ENCODE measurements at places on chromosomes 11 and 22. TPM values are rescaled to one million over a fixed set of nuclear protein-coding genes. Genes with fewer than 3 reads are reported as not detected.

DNA sequence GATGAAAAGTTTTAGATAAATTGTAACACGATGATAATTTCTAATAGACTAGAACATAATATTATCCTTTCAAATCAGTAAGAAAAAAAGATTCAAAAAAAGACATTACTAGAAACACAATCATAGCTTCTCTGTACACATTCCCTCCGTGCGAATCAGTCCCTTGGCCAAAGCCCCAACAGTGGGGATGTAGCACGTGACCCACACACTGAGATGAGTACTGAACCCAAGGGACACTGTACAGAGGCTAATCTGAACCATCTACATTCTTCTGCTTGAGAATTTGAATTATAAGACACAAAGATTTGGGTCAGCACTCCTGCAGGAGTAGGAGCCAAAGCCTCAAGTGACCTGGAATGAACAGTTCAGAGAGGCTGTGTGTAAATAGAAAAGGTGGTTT lies 353.7 kb downstream of the INSC start:
- no peak overlapping the region for H3K27ac ChIP-seq
- no peaks in the 10 kb centered on the region for H3K27me3 ChIP-seq
- no peak overlapping the region for H3K4me3 ChIP-seq
- no peaks in the 10 kb centered on the region for H3K36me3 ChIP-seq
- no peaks in the 10 kb centered on the region for H3K4me1 ChIP-seq

CBLIF gene
- total RNA-seq, result not detected

GRCh38 chr11:103294516-103294915 lies 185.3 kb downstream of the DYNC2H1 start:
- H3K27ac ChIP-seq, result no peak overlapping the region
- no peak for DNase-seq
- no peaks in the 10 kb centered on the region for H3K4me1 ChIP-seq
- no peaks in the 10 kb centered on the region for H3K27me3 ChIP-seq

MPEG1 gene
- total RNA-seq, result 0.08 TPM

DNA sequence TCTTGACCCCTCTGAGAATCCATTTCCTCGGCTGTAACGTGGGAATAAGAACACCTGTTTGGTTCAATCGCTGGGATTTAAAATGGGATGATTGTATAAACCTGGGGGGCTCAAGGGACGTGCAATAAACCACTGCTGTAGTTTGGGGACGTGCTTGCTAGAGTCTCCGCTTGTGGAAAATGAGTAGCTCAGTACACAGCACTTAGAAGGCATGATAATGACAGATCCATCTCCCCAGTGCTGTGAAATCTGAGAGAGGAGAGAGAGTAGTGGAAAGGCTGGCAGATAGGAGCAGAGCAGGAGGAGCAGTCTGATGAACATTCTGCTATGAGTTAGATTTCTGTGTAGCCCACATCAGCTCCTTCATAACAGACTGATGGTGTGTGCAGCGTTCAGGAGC lies 256.5 kb downstream of the MN1 start:
- no peaks in the 10 kb centered on the region for H3K4me1 ChIP-seq
- DNase-seq, result no peak
- no peaks in the 10 kb centered on the region for H3K36me3 ChIP-seq
- no peaks in the 10 kb centered on the region for H3K27me3 ChIP-seq

- no peak overlapping the region for H3K27ac ChIP-seq
- H3K36me3 ChIP-seq, result no peaks in the 10 kb centered on the region
- no peaks in the 10 kb centered on the region for H3K4me1 ChIP-seq
- no peaks in the 10 kb centered on the region for H3K27me3 ChIP-seq
Measured at GRCh38 chr11:71062199-71062598, 190.2 kb downstream of the SHANK2 start.

SYT9 gene
- 3.7 TPM for total RNA-seq

CRYAB gene
- total RNA-seq, result 0.59 TPM

CDPF1 gene
- total RNA-seq, result 11.2 TPM

INPP5J gene
- total RNA-seq, result 1.7 TPM

- no peaks in the 10 kb centered on the region for H3K27me3 ChIP-seq
- DNase-seq, result no peak
- no peak overlapping the region for H3K27ac ChIP-seq
- H3K36me3 ChIP-seq, result no peaks in the 10 kb centered on the region
Measured at GRCh38 chr11:96073536-96073935, 149.6 kb upstream of the MTMR2 start.

TPBGL gene
- total RNA-seq, result 0.54 TPM

FAM111B gene
- 23.6 TPM for total RNA-seq

DNA sequence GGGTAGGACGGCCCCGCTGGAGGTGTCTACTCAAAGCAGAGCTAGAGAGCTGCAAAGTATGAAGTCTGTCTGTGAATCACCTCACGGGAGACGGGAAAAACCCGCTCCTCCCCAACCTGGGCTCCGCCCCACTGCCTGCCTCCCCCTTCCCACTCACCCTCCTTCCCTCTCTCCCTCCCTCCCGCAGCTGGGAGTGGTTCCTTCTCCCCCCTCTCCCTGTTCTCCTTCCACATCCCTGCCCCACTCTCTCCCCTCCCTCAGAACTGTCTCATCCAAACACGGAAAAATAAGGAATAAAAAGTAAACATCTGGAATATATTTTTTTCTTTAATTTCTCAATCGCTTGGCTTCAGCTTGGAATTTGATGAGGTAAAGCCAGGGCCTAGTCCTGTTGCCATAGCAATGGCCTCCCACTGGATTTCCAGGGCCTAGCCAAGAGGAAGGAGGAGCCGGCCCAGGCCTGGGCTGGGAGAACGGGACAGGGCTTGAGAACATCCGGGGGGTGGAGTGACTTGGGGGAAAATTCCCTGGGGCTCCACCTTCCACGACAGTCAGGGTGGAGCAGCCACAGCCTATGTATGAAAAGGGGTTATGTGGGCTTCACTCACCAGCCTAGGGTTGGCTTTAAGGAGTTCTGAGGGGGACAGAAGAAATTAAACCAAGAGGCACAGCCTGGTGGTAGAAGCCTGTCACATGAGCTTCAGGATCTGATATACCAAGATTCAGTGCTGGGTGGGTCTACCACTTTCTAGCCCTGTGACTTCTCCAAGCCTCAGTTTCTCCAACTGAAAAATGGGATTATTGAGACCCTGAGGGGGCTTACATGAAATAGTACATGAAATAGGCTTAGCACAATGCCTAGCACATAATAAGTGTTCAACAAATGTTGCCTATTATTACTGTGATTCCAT lies 2.2 kb downstream of the TNKS1BP1 start:
- peak overlapping the region; percentile 86 for H3K27ac ChIP-seq
- peak overlapping the region; percentile 71 for H3K4me3 ChIP-seq
- H3K4me1 ChIP-seq, result peaks cover 39% of the 10 kb centered on the region
- peaks cover 7% of the 10 kb centered on the region for H3K36me3 ChIP-seq
- no peaks in the 10 kb centered on the region for H3K27me3 ChIP-seq

DNA sequence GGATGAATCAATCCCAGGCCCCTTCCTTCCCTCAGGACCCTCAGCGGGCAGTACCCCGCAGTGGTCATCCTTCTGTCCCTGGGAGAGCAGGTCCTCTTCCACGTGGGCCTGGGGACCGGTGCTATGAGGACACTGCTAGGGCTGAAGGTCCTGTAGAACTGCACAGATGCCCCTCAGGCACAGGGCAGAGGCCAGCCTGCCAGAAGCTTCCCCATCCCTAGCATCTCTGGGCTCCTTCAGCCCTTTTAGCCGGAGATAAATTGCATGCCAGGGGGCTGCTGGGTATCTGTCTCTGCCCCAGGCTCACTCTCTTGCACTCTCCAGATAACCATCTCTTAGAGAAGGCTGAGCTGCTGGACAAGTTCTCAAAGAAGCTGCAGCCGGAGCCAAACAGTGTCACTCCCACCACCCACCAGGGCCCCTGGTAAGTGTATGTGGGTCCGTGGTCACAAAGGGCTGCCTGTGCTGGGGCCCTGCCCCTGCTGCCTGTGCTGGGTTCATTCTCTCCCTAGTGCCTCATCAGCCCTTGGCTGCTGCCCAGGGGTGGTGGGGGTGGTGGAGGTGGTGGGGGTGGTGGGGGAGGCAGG lies 2.3 kb downstream of the ATG16L2 start:
- H3K36me3 ChIP-seq, result no peaks in the 10 kb centered on the region
- no peaks in the 10 kb centered on the region for H3K27me3 ChIP-seq
- peaks cover 15% of the 10 kb centered on the region for H3K4me1 ChIP-seq
- no peak for DNase-seq
- H3K4me3 ChIP-seq, result no peak overlapping the region

DNA sequence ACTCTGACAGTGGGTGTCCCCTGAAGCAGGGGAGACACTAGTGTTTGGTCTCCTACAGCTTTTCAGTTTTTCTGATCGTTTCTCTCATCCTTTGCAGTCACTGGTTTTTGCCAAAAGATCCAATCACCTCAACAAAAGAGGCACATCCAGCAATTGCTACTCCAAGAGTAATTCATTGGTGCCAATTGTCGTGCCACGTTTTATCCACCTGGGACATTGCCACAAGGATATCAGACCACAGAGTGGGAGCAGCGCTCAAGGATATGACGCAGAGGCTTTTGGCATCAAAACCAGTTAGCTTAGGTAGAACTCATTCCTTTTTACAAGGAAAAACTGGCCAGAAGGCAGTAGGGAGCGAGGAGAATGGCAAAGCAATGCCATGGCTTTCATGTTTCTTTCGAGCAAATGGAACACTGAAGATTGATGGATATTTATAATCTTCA lies 40.9 kb upstream of the BLID start:
- H3K4me1 ChIP-seq, result peaks cover 59% of the 10 kb centered on the region
- DNase-seq, result peak; percentile 97
- peak overlapping the region; percentile 44 for H3K4me3 ChIP-seq
- no peaks in the 10 kb centered on the region for H3K36me3 ChIP-seq
- peak overlapping the region; percentile 98 for H3K27ac ChIP-seq
- H3K27me3 ChIP-seq, result no peaks in the 10 kb centered on the region

- peaks cover 40% of the 10 kb centered on the region for H3K4me1 ChIP-seq
- H3K27me3 ChIP-seq, result no peaks in the 10 kb centered on the region
- no peak for DNase-seq
- peak overlapping the region; percentile 98 for H3K27ac ChIP-seq
Measured at GRCh38 chr11:119335655-119336543, 1.6 kb downstream of the RNF26 start.
